ENCODE measurements at places on chromosomes 12 and 14.
A peak's percentile ranks its signal among the peaks of the same experiment; 100 is the strongest.

- DNase-seq: no peak
These were observed 44.1 kb upstream of the KCNJ8 start for GRCh38 chr12:21818627-21819026.

GRCh38 chr12:111224186-111225066 lies 144.5 kb downstream of the PHETA1 start:
- DNase-seq: no peak

DNA sequence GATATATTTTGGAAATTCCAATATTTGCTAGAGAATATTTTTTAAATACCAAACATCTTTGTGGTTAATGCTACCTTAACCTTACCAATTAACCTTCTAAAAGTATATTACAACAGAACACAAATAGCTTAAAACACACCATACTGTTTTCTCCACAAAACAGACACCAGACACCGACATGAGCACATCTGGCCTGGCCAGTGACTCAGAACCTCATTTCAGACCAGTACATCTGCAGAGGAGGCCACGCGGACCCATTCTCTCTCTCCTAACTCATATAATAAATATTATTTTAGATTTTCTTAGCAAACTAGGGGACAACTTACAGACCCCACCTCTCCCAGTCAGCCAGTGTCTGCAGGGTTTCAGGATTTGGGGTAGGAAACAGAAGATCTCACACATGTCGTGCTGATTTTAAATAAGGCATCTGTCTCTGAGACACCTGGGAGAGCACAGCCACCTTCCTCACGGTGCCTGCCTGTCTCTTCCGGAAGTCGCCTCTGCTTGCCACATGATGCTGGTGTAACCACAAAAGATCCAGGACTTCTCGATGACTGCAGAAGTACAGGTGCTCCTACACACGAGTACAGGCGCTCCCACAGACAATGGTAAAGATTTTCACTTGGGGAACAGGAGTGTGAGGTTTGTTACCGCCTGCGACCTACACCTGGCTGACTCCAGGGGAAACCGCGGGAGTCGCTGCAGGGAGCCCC lies 9.7 kb upstream of the ANKLE2 start:
- DNase-seq: no peak

DNA sequence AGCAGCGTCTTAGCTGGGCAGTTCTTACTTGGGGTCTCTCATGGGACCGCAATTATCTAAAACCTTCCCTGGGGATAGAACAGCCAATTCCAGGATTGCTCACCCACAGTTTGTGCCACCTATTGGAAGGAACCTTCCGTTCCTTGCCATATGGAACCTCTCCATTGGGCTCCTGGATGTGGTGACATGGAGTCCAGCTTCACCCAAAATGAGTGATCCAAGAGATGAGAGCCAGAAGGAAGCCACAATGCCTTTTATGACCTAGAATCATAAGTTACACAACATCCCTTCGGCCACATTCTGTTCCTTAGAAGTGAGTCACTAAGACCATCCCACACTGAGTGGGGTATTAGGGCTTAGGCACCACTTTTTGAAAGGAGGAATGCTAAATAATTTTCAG lies 164.4 kb downstream of the FBXL14 start:
- no peak for DNase-seq

GRCh38 chr12:107635139-107635538 lies 50.5 kb upstream of the PWP1 start:
- DNase-seq: no peak

DNA sequence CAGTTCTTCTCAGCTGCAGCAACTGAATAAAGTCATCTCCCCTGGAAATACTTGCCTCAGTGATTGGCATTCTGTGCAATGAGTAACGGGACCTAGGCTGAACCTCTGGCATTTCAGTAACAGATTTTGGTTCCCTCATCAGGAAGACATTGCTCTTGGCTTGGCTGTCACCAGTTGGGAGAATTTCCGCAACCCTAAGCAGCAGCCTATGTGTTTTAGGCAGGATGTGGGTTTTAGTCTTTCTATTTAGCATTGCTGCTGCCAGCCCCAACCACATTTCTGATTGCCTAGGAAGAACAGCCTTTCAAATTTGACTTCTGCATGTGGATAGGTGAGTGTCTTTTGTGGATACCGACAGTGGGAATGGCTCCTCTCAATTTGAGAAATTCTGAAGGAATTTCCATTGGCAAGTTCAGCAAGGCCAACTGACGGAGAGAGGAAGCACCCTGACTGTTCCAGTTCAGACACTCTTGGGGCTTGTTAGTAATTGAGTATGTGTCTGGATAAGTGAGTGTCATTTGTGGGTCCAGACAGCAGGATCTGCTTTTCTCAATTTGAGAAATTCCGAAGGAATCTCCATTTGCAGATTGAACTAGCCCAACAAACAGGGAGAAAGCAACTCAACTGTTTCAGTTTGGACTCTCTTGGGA lies 19.0 kb upstream of the CLEC2A start:
- DNase-seq: no peak

GRCh38 chr14:38079268-38079667 lies 128.4 kb upstream of the SSTR1 start:
- no peak for DNase-seq

DNA sequence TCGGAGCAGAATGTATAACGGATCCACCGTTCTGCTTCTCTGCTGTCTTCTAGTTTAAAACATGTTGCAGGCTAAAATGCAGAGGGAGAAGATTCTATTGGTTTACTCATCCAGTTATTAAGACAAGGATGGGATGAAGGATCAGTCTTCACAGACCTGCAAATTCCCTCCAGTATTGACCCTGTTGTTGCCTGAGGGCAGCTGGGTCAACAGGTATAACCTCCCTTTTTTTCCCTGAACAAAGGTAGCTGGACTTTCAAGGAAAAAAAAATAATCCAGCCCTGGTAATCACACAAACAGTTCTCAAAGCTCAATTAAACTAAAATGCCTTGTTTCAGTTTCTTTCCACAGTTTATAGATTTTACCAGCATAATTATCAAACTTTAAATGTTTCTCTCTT lies 480.6 kb downstream of the ZFP36L1 start:
- no peak for DNase-seq

DNA sequence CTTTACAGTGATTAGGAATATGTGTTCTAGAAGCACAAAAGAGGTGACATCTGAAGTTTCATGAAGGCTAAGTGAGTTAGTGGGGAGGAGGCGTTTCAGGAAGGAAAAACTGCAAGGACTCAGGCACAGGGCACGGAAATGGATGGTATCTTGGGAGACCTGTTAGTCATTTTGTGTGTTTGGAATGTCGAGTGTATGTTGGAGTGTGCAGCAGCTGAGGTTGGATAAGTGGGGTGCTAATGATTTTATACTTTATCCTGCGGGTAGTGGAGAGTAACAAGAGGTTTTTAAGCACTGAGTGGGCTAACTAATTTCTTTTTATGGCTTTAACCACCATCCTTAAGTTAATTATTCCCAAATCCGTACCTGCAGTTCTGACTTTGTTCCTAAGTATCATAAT lies 571.5 kb upstream of the FBXO33 start:
- no peak for DNase-seq

- peak; percentile 4 for DNase-seq
These were observed 389.0 kb upstream of the RPL10L start for GRCh38 chr14:47040550-47040949.

DNA sequence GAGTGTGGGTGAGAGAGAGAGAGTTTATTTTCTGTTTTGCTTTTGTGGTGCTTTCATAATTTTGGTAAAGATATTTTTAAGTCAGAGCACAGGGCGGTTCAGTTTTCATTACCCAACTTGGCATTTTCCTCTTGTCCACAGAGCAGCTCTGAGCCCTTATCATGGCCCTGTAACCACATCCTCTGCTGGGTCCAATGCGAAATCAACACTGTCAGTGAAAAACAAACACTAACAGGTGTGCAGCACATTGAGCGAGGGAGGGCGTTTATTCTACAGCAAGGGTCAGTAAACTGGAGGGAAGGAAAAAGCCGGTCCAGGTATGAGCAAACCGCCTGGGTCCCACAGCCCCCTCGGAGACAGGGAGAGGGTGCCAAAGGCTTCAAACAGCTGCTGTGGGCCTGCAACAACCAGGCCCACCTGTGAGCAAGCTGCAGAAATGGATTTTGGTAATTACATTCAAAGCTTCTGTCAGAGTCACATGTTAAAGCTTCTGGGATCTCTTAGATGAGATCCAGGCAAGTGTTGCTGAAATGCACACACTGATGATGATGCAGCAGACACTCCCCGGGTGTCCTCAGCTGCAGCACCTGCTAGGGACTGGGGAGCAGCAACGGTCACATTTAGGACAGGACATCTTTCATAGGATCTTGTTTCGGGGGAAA lies 132.7 kb upstream of the DYRK2 start:
- DNase-seq: no peak

- peak; percentile 2 for DNase-seq
These were observed 67.0 kb upstream of the CAND1 start for GRCh38 chr12:67202011-67202677.

- no peak for DNase-seq
These were observed 5.4 kb upstream of the ANO4 start for GRCh38 chr12:100789146-100789545.

DNA sequence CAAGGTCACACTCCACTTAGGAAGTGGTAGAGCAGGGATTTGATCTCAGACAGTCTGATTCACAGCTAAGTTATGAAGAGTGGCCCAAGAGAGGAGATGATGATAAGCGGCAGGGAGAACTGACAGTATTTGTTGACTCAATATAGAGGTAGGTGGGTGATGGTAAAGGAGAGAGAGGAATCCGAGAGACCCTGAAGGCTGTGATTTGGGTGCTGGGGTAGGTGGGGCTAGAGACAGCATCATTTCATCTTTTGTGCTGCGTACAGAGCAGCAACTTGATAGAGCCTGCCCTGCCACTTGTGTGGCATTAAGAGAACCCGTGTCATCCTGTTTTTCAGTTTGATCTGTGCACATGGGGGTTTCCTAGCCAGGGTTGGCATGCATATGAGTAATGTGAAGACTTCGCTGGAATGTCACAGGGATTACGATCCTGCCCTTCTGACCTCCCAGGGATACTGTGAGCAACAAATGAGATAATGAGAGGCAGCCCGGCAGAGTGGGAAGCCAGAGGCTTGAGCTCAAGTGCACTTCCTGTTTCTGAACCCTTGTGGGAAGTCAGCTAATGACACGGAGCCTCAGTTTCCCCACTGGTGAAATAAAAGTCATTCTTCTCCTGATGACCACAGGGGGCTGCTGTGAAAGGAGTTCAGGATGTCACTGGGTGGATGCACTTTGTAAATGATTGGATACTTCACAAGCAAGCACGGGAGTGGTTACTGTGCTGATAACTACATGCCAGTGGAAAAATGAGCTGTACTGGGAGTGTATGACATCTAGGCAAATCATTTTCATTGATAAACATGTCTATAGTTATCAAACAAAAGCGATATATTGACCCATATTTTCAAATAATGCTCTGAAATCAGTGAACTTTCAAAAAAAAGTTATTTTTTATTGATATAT lies 59.5 kb upstream of the IGF1 start:
- DNase-seq: no peak

- no peak for DNase-seq
These were observed 6.7 kb downstream of the CIT start for GRCh38 chr12:119870457-119870856.

- DNase-seq: peak; percentile 52
These were observed 430.3 kb downstream of the RAD51B start for GRCh38 chr14:68249661-68250451.

- no peak for DNase-seq
These were observed 167.1 kb downstream of the TTC7B start for GRCh38 chr14:90649083-90649482.

- DNase-seq: no peak
These were observed 218.2 kb downstream of the ASCL1 start for GRCh38 chr12:103175625-103176024.

GRCh38 chr12:8847435-8847834 lies 25.0 kb downstream of the A2ML1 start:
- DNase-seq: no peak

GRCh38 chr14:41925409-41925808 lies 318.7 kb downstream of the LRFN5 start:
- peak; percentile 16 for DNase-seq

DNA sequence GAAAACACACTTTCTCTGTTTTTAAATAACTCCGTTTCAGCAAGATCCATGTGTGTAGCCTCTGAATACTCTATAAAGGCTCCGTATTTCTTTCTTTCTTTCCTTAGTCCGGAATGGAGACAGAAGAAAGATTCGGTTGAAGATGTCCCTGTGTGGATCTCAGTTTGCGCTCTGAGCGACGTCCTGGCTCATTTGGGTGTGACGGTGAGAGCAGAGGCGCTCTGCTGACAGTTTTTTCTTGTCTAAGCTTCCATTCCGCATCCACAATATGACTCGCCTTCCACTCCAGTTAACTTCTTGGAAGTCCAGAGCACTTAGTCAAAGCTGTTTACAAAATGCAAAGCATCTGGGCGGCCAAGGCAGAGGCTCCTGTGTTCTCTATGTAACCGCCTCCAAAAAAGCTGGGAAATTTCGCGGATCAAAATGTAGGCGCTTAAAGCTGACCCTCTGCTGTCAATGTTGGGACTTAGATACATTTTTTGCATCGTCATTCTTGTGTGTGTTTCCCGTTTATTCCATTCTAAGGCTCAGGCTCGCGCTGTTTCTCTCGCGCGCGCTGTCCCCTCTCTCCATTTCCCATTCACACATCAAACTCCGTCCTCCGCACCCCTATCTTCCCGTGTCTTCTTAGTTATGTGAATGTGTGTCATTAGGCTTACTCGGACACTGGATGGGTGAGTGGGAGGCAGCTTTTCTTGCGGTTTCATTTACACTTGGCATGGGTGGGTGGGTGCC lies 880 bp upstream of the FLRT2 start:
- no peak for DNase-seq

DNA sequence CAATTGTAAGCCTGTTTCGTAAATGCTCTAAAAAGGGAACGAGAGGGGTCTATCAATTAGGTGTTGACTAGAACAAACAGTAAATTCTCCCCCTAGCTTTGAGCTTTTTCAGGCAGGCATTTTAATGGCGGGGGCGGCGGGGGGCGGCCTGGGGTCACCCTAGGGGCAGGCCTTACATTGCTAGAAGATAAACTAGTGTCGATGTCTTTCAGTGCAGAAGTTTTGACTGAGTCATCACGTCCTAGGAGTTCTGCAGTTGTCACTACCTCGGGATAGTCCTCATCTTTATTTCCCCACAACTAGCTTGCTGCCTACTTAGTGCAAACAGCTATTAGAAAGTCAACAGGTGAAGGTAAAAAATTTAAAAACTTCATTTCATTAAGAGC lies 1.6 kb downstream of the ATP6V1D start:
- no peak for DNase-seq

- no peak for DNase-seq
These were observed 132.8 kb downstream of the VRK1 start for GRCh38 chr14:96929950-96930349.
